ENCODE measurements at places on chromosomes 1 and 21.

DNA sequence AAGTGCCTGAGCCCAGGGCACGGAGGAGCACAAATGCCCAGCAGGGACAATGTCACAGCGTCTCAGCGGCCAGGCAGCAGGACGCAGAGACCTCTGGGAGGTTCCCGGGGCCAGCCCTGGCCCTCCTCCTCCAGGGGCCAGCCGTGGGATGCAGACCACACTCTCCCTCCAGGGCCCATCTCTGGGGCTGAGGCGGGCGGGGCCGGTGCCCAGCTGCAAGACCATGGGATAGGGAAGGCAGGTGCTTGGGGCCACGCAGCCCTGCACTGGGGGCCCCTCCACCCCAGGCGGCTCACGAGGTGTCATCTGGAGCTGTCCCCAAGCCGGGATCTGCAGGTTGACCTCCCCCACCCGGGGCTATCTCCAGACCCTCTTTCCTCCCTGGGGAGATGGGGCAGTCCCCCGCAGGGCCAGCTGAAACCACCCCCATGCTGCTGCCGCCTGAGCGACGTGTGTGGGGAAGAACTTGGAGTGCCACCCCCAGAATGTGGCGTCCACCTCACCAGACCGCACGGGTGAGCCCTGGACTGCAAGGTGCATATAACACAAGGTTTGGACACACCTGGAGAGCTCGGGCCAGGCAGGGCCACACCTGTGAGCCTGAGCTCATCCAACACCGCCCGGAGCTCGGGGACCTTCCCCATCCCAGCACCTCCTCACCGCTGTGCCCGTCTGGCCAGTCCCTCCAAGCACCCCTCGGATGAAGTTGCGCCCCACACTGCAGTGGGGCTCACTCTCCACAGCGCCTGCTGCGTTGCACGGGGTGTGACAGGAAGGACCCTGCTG lies 4.1 kb upstream of the TTLL10 start:
- DNase-seq: no peak

- DNase-seq: no peak
Observed at GRCh38 chr1:234620272-234621126, 10.5 kb upstream of the IRF2BP2 start.

DNA sequence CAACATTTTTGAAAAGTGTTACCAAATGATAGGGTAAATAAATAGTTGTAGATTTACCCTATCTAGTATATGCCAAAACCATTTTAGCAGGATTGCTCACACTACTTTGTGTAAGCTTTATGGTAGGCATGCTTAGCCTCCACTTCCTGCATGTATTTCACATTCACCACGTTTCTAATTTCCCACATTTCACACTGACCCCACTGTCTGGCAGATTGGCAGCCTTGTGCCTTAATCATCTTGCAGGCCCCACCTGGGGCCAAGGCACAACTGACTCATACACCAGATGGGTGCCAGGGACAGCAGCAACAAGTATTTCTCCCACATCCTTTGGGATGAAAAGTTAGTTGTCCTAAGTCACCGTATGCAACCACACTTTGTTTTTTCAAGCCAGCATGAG lies 21.2 kb upstream of the CENPF start:
- no peak for DNase-seq

DNA sequence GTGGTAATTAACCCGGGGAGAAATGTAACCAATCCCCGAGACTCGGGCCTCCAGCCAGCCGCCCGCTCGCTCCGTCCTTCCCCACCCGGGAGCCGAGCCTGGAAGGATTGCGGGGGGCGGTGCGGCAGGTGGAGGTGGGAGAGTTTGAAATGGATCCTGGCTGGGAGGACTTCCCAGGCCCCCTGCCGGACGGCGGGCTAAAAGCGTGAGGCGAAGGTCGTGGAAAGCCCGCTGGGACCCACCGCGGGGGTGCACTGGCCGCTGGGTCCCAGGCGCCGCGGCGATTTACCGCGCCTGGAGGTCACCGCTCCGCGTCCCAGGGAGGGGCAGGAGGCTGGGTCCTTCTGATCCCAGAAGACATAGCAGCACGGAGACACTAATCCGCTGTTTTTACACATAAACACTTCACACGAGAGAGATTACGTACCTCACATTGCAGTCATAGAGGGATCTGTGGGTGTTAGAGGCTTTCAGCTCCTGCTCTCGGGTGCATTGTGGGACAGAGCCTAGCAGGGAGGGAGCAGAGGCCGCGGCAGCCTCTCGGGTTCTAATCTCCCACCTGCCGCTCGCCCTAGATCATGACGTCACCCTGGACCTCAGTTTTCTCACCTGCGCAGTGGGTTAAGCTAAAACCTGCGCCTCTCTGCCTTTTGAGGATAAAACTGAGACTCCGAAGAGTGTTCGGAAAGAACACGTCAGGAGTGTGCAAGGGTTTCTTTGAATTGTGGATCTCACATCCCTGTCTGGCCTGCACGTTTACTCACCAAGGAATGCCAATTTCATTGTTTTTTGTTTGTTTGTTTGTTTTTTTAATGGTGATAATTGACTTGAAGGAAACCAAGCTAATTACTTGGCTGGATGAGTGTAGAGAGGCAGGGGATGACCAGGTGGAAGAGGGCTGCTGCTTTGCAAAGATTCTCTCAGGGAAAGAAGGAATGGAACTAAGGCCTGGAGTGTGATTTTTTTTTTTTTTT lies 17.1 kb upstream of the TMEM9 start:
- peak; percentile 57 for DNase-seq

DNA sequence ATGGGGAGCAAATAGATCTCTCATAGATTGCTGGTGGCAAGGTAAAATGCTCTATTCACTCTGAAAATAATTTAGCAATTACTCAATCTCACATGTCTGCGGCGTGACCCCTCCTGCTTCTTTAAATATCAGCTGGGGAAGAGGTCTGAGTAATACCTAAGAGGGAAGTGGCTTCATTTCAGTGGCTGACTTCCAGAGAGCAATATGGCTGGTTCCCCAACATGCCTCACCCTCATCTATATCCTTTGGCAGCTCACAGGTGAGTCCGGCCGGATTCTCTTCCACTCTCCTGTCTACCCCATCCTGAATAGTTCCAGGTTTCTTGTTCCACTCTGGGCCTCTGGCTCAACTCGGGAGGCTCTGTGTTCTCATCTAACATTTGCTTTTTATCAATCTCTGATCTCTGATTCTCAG lies at the start of gene SLAMF7:
Gene SLAMF7 (plus strand): TSS at position 150 of the 414 bp plus-strand sequence. CDS start 55 bp downstream, at position 205.
- no peak for DNase-seq

DNA sequence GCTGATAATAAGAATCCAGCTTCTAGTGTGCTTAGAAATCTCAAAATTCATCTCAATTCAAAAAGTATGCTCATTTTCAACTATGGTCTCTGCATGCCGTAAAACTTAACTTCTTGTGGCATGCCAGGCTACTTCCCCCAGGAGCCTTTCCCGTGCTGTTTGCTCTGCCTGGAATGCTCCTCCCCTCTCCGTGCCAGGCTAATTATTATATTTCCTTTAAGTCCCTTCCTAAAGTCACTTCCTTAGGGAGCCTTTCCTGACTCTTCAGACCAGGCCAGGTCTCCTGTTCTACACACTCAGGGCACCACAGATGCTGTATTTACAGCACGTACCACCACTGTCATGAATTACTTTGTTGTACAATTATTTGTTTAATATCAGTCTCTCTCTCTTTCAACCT lies 67.1 kb upstream of the PPP2R5A start:
- DNase-seq: no peak

DNA sequence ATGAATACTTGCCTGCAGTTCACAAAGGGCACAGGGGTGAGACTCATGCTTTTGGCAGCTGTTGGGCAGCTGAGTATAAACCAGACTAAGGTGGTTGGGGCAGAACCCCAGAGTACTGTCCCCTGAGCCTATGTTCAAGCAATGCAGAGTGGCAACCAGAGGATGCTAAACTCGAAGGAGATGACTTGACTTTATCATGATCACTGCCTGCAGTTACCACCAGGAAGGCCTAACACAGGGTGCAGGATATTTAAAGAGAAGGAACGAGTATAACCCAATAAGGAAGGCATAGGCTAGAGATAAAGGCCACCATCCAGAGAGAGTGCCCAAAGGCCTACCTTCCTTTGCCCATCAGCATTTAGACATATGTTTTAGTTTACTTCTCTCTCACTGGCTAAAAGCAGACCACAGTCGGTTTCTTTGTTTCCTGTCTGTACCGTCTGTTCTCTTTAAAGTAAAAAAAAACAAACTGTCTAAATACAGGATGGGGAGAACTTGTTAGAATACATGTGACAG lies 83.3 kb downstream of the MPZL1 start:
- DNase-seq: no peak

DNA sequence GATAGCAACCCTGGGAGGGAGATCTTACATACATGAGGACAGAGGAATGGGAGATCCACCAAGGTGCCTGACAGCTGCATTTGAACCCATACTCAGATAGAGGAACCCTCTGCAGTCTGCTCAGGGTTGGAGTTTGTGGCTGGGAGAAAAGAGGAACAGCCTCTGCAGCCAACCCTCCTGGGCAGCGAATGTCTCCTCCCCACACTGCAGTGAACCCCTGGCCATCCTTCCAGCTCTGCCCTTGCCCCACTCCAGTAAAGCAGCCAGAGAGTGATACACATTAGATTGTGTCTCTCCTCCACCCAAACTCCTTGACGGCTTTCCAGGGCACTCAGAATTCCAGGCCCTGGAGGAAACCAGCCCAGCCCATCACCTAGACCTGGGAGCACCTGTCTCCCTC lies 137.7 kb downstream of the RUNX1 start:
- no peak for DNase-seq

GRCh38 chr1:53155534-53155933 lies 13.1 kb upstream of the SLC1A7 start:
- DNase-seq: no peak

- DNase-seq: no peak
Observed at GRCh38 chr1:39650431-39650830, 11.0 kb upstream of the HEYL start.

DNA sequence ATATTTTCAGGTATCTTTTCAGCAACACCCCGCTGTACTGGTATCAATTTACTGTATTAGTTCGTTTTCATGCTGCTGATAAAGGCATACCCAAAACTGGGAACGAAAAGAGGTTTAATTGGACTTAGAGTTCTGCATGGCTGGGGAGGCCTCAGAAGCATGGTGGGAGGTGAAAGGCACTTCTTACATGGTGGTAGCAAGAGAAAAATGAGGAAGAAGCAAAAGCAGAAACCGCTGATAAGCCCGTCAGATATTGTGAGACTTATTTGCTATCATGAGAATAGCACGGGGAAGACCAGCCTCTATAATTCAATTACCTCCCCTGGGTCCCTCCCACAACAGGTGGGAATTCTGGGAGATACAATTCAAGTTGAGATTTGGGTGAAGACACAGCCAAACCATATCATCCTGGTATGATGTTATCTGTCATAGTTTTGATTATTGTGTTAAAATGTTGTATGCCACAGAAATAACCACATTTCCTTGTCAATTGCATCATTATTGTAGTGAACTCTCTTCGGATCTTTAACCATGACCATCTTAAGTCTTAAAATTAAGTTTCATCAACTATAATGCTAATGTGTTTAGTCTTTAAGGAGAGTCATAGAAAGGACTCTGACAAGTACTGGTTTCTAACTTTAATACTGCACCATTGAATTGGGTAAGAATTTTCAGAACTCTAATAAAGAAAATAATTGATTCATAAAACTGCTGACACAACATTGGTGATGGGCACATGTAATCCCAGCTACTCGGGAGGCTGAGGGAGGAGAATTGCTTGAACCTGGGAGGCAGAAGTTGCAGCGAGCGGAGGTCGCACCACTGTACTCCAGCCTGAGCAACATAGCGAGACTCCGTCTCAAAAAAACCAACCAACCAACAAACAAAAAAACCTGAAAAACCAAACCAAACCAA lies 58.2 kb downstream of the TBX19 start:
- no peak for DNase-seq

DNA sequence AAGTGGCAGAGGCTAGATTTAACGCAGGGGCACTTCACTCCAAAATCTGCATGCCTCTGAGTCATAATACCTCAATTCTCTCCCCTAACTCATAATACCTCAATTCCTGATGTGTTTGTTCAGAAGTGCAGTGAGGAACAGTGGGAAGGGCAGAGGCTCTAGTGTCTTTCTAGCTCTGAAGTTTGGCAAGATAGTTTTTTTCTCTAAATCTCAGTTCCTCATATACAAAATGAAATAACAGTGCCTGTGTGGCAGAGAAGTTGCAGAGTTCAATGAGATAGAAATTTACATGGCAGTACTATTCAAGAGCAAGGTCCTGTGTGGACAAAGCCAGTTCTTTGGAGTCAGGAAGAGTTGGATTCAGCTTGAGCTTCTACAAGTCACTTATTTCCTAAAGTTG lies 9.8 kb downstream of the JUN start:
- no peak for DNase-seq
